ENCODE measurements at places on chromosomes 3 and 15. TPM values are rescaled to one million over a fixed set of nuclear protein-coding genes. Genes with fewer than 3 reads are reported as not detected.

SLC26A6 gene
- total RNA-seq = 9.9 TPM

GRCh38 chr3:120678984-120679383 is 3.1 kb downstream of the HGD start:
- H3K4me1 ChIP-seq = no peaks in the 10 kb centered on the region
- H3K27me3 ChIP-seq = no peaks in the 10 kb centered on the region

DNA sequence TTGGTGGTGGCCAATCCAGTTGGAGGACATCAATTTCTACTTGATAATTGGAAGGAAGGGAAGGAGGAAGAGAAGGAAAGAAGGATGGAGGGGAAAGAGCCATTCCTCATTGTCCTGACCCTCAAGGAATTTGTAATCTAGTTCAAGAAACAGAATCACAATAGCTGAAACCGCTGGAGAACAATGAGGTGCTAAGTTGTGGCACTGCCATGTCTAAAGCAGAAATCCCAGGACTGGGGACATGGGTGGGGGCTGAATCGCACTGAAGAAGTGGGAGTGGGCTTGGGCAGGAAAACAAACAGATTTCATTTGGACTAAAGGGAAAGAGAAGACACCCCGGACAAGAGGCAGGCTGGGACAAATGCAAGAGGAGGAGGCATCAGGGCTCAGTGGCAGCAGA is 183.6 kb downstream of the UACA start:
- H3K36me3 ChIP-seq = no peaks in the 10 kb centered on the region
- no peak overlapping the region for H3K27ac ChIP-seq
- peak; percentile 27 for DNase-seq

ARNT2 gene
- 1.3 TPM for total RNA-seq

DNA sequence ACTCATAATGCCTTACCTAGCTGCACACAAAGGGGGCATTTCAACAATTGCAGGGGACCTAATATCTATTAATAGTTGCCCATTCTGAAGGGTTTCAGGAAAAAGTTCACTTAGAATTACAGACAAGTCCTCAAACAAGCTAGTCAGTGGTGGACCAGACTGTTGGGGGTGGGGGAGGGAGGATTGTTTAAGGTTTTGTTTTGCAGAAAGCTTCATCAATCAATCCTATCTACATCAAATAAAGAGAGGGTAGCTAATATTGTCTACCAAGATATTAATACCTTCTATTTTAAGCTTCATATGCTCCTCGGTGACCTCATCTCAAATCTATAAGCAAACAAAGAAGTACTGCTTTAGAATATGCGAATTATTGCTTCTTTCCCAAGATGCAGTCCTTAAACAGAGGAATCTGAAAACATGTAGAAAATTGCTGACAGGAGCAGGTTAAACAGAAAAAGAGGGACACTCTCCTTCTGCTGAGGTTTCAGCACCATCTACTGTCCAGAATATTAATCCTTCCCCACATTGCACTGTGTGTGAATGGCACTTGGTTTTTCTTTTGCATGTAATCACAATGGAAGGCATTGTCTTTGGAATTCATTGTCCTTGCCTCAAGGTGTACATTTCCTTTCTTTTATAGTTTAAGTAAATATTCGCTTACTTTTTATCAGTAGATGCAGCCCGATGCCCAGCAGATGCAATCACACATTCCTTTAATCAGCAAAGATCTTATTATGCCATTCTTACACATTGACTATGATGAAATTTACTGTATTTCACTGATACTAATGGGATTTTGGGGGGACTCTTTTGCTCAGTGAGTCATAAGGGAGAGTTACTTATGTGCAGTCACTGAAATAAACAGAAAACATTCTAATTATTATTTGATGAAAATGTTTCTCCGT is 94.7 kb downstream of the IL5RA start:
- H3K36me3 ChIP-seq = no peaks in the 10 kb centered on the region
- no peak overlapping the region for H3K4me3 ChIP-seq
- no peak overlapping the region for H3K27ac ChIP-seq
- DNase-seq = no peak
- no peaks in the 10 kb centered on the region for H3K4me1 ChIP-seq

C3orf70 gene
- total RNA-seq = 0.31 TPM

All from right lobe of liver (tissue), 6 donors.